ENCODE measurements at places on chromosomes 2 and 18. TPM values are rescaled to one million over a fixed set of nuclear protein-coding genes. Genes with fewer than 3 reads are reported as not detected.

PDK1 gene
- total RNA-seq, result 18.2 TPM

RSAD2 gene
- 3.2 TPM for total RNA-seq

CNGA3 gene
- total RNA-seq, result 6.0 TPM

FBXO15 gene
- total RNA-seq, result 7.2 TPM

ABCB11 gene
- total RNA-seq, result 1.2 TPM

OTOS gene
- total RNA-seq, result not detected

ABCG8 gene
- 1.2 TPM for total RNA-seq

SPHKAP gene
- 60.7 TPM for total RNA-seq

ANKRD30BL gene
- 21.7 TPM for total RNA-seq

CROCC2 gene
- total RNA-seq, result 1.4 TPM

MAL gene
- not detected for total RNA-seq

DPP4 gene
- total RNA-seq, result 0.46 TPM

NT5DC4 gene
- not detected for total RNA-seq

ACMSD gene
- total RNA-seq, result not detected

ZNF385B gene
- 4.6 TPM for total RNA-seq

FBXO41 gene
- 37.6 TPM for total RNA-seq

GKN2 gene
- not detected for total RNA-seq

RASGRP3 gene
- 14.1 TPM for total RNA-seq

ATAD2B gene
- total RNA-seq, result 50.7 TPM

RBKS gene
- 4.6 TPM for total RNA-seq

KIAA2012 gene
- 2.5 TPM for total RNA-seq

ALPG gene
- not detected for total RNA-seq

FOSL2 gene
- 10.6 TPM for total RNA-seq

HOXD1 gene
- not detected for total RNA-seq

MRPS9 gene
- total RNA-seq, result 19.6 TPM

CAVIN2 gene
- total RNA-seq, result 5.3 TPM

CIB4 gene
- total RNA-seq, result not detected

GAD1 gene
- 163 TPM for total RNA-seq

NDUFB3 gene
- 57.7 TPM for total RNA-seq

LAMA1 gene
- total RNA-seq, result 22.1 TPM

ALPI gene
- not detected for total RNA-seq

MDH1B gene
- 13.4 TPM for total RNA-seq

AGXT gene
- not detected for total RNA-seq

MFSD6 gene
- 51.9 TPM for total RNA-seq

C1QL2 gene
- 2.3 TPM for total RNA-seq

DSG1 gene
- total RNA-seq, result 0.23 TPM

GPR45 gene
- total RNA-seq, result 1.8 TPM

RUFY4 gene
- total RNA-seq, result 0.23 TPM

GALNT13 gene
- total RNA-seq, result 37.8 TPM

GORASP2 gene
- total RNA-seq, result 35.3 TPM

RNU2-63P gene
- not detected for total RNA-seq

SKA1 gene
- total RNA-seq, result 5.5 TPM

SERPINB7 gene
- not detected for total RNA-seq

Measured in diencephalon (tissue), 1 donor.